ENCODE measurements at places on chromosomes 7 and 10.

DNA sequence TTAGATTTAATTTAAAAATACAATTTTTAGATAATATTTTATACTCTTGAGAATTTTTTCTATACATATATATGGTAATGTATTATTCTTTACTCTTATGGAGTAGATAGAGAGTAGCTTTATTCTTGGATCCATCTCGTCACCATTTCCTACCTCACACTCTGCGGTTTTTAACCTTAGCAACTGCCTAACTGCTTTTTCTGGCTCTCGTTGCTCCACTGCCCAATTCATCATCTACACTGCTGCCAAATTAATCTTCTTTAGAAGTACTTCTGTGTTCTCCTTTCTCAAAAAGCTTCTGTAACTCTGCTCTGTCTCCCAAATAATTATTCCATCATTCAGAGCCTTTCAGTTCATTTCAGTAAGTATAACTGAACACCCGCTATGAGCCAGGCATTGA, 35.3 kb downstream of the CAPZA2 start:
- no peak for DNase-seq

DNA sequence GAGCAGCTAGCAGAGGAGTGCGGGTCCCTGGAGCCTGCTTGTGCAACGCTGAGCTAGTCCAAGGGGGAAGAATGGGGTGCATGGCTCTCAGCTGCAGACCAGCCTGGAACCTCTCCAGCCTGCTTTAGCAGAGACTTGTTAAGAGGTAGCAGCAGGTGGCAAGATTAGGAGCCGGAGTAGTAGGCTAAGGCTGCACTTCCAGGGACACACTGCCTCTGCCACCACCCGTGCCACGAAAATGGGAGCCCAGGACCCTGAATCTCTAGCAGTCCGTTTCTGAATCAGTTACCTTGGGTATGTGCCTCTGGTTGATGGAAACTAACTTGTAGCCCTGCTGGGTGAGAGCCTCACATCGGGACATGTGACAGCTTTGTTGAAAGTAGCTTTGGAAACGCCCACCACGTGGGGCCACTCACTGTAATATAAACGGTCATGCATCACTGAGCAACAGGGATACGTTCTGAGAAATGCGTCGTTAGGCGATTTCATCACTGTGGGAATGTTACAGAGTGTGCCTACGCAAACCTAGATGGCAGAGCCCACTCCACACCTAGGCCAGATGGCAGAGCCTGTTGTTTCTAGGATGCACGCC, 25.9 kb downstream of the HTRA1 start:
- DNase-seq: no peak

GRCh38 chr10:57809961-57810360, 457.7 kb downstream of the IPMK start:
- DNase-seq: no peak

DNA sequence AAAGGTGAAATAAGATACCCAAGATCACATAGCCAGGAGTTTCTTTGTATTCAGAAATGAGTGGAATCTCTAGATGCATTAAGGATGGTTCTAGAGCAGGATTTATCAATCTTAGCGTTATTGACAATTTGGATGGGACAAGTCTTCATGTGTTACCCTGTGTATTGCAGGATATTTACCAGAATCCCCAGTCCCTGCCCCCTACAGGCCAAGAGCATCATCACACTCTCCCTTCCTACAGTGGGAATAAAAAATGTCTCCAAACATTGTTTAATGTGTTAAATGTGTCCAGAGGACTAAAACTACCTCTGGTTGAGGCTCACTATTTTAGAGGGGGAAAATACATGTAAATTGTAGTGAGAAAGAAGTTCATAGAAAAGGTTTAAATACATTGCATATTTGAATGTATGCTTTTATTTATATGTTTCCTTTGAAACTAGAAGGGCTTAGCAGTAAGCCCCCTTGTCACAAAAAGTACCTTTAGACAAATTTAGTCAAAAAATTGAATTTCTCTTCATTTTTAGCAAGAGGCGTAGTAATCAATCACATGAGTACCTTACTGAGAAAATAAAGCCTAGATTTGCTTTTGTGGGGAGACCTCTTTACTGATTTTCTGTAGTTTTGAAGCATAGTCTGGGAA, 141.2 kb downstream of the MLLT10 start:
- no peak for DNase-seq

DNA sequence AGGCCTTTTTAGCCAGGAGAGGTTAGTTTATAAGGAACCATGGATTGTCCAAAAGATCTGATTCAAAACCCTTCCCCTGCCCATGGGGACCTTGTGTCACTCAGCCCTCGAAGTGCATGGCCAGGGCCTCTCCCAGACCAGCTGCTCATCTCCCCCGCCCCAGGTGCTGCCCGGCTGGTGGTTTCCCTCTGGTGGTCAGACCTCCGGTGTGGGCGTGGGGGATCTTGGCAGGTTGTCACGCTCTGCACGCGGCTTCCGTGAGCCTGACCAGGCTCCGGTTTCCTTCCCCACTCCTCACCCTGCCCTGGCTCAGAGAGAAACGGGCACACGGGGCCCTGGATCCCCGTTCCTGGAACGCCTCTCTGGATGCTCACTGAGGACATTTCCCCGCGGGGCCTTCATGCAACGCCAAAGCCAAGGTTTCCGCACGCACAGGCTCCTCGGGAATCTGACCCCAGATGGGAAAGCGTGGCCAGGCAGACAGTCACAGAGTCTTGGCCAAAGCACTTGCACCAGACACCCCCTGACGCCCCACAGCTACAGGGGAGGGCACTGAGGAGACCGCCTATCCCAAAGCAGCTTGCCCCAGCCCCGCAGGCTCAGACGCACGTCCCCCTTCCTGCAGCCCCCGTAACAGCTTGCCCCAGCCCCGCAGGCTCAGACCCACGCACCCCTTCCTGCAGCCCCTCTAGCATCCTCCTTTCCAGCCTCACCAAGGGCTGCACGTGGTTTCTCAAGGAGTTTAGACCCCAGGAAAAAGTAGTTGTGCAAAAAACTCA, 7.8 kb upstream of the DIP2C start:
- DNase-seq: no peak
